ENCODE measurements at places on chromosomes 6 and 20. TPM values are rescaled to one million over a fixed set of nuclear protein-coding genes. Genes with fewer than 3 reads are reported as not detected.

The RAET1G gene
- 3.3 TPM for total RNA-seq

The OR12D3 gene
- total RNA-seq: not detected

The ENPP3 gene
- not detected for total RNA-seq

The PRR18 gene
- not detected for total RNA-seq

The PRSS35 gene
- 1.9 TPM for total RNA-seq

The ARFGEF2 gene
- total RNA-seq: 30.9 TPM

The C20orf202 gene
- not detected for total RNA-seq

The HLA-DOA gene
- under 0.01 TPM for total RNA-seq

Measured in smooth muscle cell of the coronary artery (primary cell).